Fibroblast of the aortic adventitia (primary cell): ENCODE measurements at places on chromosomes 2 and 18.

DNA sequence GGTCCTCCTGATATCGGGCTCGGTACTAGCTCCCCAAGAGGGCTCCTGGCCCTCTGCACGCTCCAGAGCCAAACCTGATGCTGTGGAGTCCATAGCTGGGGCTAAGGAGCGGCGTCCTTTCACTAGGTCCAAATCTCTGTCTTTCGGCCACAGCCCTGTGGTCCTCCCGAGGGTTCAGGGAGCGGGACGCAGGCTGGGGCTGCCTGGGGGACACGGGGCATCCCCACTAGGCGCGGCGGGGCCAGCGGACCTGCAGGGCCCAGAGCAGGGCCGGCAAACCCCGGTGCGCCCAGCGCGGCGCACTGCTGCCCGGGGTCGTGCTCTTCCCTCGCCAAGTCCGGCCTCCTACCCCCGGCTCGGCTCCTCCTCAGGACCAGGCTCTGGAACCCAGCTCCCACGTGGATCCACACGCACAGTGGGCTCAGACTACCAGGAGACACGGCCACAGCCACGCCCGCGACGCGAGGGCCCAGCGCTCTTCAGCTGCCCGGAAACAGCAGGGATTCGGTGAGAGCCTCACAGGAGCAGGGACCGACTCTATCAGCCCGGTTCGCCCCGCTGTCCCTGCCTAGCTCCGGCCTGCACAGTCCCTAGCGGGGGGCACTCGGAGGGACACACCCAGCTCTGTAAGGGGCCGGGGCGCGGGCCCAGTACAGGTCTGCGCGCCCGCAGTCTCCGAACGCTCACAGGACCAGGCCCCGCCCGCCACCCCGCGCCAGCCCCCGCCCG, 593 bp downstream of the ZNF514 start:
- peak; percentile 40 for DNase-seq

GRCh38 chr2:20624884-20625485, 25.9 kb downstream of the HS1BP3 start:
- DNase-seq = no peak

DNA sequence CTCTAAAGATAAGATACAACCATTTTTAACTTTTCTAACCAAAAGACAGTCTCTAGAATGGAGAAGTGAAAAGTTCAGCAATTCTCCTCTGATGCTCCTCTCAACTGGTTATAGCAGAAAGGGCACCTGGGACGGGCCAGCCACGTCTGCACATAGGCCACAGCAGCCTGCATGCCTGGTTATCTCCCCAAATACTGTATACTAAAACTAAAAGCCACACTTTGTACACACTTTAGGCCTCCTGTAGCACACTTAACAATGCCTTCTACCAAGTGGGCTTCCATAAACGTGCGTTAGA, 179.1 kb downstream of the ANKRD44 start:
- DNase-seq = no peak

- no peak for DNase-seq
Observed at GRCh38 chr2:22377268-22377667, 1007.7 kb upstream of the KLHL29 start.

GRCh38 chr2:234703258-234703657, 206.4 kb upstream of the ARL4C start:
- DNase-seq = no peak
